Dermis microvascular lymphatic vessel endothelial cell (primary cell): ENCODE measurements at places on chromosomes 5 and 9. TPM values are rescaled to one million over a fixed set of nuclear protein-coding genes. Genes with fewer than 3 reads are reported as not detected.

DNA sequence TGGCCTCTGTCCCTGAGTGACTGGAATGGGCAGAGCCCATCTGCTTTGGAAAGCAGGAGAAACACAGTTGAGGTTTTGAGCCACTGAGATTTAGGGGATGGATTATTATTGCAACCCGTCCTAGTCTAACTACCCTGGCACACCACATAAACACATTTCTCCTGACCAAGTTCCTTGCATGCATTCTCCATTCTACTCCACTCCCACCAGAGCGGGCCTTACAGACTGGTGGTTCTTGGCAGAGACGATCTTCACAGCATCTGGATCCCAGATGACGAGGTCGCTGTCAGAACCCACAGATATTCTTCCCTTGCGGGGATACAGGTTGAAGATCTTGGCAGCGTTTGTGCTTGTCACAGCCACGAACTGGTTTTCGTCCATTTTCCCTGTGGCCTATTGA, 111.0 kb downstream of the DPYSL3 start:
- no peak for DNase-seq

GRCh38 chr9:91815896-91816295, 134.1 kb downstream of the ROR2 start:
- DNase-seq = no peak

WNT8A gene
- total RNA-seq = not detected in 2 replicates

DNA sequence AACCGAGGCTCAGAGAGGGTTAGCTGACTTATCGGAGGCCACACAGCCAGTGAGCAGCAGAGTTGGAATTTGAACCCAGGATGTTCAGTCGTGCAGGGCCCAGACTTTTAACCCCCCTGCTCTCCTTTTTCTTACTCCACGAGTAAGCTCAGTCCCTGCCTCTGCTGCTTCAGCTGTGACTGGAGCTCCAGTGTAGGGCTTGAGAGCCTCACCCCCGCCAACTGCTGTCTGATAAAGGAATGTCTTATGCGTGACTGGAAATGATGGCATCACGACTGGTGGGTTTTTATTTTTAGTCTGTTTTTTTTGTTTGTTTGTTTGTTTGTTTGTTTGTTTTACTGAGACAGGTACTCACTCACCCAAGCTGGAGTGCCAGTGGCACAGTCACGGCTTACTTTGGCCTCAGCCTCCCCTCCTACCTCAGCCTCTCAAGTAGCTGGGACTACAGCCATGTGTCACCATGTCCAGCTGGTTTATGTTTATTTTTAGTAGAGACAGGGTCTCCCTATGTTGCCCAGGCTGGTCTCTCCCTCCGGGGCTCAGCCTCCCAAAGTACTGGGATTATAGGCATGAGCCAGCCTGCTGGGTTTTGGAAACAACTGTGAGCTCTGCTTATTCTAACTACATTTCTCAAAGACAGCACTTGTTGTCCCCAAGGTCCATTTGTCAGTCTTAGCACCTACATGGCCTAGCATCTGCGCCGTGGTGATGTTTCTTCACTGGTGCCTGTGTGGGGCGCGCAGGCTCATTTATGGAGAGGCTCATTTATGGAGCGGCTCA, 52.5 kb upstream of the NCS1 start:
- DNase-seq = no peak

GRCh38 chr5:159414021-159414420, 83.7 kb upstream of the IL12B start:
- no peak for DNase-seq

DNA sequence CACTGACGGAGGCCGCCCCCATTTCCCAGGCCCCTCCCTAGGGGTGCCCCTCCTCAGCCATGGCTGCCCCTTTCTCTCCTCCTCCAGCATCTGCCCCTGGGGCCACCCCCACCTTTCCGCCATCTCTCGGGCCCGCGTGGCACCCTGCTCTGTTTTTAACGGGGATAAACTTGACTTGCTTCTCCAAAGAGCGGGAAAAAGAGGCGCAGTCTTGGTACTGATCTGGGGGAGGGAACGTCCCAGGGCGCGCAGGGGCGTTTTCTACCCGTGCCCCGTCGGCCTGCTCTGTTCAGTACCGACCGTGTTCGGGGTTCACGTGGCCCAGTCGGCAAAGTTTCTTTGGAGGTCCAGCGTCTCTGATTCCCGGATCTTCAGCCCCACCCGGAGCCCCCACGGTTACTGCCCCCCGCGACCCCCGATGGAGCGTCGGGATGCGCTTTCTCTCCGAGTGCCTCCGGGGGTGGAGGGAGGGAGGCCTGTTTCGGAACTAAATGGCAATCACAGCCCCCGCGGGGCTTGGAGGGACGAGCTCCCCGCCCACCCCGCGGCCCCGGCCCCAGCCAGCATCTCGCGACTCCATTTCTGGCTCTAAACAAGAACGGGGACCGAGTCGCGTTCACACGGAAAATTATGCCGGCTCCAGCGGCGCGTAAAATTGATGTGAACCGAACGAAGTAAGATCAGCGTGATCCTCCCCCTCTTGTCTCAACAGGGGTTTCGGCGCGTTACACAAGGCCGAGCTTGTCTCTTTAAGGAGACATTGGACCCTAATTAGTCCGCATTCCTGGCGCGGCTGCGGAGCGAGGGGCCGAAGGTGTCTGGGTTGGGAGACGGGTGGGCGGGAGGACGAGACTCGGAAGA, 1.1 kb upstream of the TLE4 start:
- peak; percentile 25 for DNase-seq

ANKRD20A1 gene
- total RNA-seq = 1.2 and 1.3 TPM in 2 replicates

CBY3 gene
- not detected in 2 replicates for total RNA-seq
